Iris pigment epithelial cell (primary cell): ENCODE measurements at places on chromosomes 12 and 14.
A peak's percentile ranks its signal among the peaks of the same experiment; 100 is the strongest.

GRCh38 chr12:55688716-55689655 lies 18.7 kb downstream of the ITGA7 start:
- no peak for DNase-seq

GRCh38 chr12:92624236-92624635 lies 78.6 kb upstream of the PLEKHG7 start:
- peak; percentile 88 for DNase-seq

GRCh38 chr12:43210485-43211192 lies 341.4 kb downstream of the ADAMTS20 start:
- peak; percentile 78 for DNase-seq

- peak; percentile 84 for DNase-seq
Measured at GRCh38 chr14:105489542-105490266, 1.3 kb upstream of the TEDC1 start.

DNA sequence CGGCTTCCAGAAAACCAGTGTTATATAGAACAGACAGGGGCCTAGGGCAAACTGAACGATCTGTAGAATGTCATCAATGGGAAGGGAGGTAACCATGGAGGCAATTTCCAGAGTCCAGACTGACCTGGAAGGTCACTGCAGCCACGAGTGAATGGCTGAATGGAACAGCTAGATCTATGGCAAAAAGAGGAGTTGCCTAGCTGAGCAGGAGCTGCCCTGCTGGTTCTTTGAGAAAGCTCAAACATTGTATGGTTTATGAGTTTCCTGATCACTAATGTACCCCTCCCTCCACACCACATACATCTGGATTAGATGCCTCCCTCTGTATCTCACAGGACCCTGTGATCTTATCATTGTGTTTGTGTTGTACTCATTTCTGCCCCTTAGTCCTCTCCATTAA lies 1.0 kb upstream of the RERG start:
- no peak for DNase-seq

DNA sequence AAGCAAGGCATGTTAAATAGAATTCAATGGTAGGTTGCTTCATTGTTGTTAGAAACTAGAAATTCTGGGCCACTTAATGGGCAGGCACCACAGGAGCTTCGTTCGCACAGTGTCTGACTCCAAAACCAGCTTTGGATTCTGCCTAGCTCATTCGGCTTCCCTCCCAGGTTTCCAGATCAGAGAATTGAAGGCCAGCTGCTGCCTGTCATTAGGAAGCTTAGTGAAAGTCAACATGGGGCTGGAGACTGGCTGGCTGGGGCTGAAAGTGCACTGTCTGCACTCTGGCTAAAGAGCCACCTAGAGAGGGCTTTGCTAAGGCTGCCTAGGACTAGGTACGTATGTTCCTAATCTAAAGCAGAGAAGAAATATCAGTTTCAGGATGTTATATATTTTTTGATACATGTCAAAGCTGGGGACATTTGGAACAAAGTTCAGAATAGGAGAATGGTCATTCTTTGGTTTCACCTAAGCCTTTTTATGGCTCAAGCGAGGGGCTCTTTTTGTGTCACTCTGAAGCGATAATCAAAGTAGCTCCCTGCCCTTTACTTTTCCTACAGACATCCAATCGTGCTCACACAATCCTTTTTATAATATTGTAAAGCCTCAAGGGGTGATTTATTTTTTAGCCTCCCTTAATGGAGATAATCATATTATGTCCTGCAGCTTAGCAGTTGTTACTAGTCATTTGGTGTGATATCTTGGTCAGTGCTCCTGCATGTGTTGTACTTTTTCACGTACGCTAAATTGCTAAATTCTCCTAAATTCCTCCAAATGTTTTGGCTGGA lies 238.5 kb upstream of the NAV3 start:
- DNase-seq = no peak

GRCh38 chr12:38508246-38508645 lies 191.7 kb downstream of the ALG10B start:
- DNase-seq = no peak

DNA sequence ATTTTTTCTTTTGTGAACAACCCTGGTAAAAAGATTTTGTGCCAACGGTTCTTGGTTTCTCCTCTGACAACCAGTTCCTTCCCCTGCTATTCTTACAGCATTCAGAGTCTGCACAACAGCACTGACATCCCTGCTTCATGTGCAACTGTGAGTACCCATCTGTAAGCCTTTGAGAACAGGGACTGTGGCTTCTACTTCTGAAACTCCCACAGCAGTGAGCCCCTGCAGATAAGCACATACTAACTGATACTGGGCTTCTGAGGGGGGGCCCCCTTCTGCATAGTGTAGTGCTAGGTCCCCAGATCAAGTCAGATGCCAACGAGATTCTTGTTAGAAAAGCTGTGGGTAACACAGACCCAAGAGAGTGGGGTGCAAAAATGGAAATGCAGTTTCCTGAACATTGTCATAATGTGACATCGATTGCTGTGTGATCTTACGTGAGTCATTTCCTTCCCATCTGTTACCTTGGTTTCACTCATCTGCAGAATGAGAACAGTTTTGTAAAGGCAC lies 11.1 kb upstream of the NINJ2 start:
- no peak for DNase-seq

GRCh38 chr14:68580671-68581070 lies 212.2 kb downstream of the ZFP36L1 start:
- no peak for DNase-seq
